Stimulated activated CD8-positive, alpha-beta memory T cell treated with anti-CD3 and anti-CD28 coated beads, Interleukin-7, amount 100 ng/mL, for 24 hours (primary cell): ENCODE measurements at places on chromosomes 6 and 20.

DNA sequence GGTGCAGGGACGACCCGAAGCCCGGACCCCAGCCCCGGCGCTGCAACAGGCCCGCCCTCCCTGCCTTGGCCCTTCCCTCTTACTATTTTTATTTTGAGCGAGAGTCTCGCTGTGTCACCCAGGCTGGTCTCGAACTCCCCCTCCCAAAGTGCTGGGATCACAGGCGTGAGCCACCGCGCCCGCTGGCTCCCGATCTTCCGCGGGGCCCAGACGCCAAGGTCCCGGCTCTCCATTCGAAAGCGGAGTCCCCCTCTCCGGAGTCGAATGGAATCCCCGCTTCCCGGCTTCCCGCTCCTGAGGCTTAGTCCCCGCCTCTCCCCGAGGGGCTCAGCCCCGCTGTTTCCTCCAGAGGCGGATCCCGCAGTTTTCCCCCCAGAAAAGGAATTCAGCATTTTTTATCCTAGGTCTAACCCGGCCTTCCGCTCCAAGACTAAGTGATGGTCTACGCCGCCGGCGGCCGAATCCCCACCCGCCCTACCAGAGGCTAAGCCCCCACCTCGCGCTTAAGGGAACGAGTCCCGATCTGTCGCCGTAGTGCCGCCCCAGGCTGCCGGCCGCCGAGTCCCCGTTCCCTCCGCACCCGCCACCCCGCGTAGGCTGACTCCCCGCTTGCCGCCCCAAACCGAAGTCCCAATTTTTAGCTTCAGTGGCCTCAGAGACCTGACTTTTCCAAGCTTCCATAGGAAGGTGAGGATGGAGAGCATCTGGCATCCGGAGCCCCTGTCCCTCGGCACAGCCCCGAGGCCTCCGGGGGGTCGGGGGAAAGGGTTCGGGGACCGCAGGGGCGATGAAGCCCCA, 11.5 kb upstream of the TMC2 start:
- DNase-seq: no peak

GRCh38 chr6:39914239-39914638, 20.0 kb downstream of the MOCS1 start:
- no peak for DNase-seq

DNA sequence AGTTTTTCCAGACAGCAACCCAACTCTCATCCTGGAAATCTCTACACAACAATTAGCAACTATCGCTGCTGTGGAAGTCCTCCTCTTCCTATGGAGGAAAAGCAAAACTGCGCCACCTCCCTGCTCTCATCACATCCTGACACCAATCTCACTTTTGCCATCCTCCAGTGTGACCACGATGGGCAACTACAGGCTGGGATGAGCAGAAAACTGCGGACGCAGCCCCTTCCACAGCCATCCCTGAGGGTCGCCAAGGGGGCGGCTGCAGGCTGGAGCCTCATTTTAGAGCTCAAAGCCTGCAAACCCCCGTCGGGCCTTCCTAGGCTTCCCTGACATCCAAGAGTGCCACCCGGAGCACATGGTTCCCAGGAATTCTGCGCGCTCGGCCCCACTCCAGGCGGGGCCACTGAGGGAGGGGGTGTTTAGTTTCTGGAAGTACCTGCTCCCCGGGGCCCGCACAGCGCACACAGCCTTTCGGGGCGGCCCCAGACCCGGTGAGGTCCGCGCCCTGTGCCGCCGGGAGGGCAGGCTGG, 1.2 kb downstream of the TCFL5 start:
- DNase-seq: no peak

- no peak for DNase-seq
These were observed 53.8 kb upstream of the PDE10A start for GRCh38 chr6:165716886-165717285.

DNA sequence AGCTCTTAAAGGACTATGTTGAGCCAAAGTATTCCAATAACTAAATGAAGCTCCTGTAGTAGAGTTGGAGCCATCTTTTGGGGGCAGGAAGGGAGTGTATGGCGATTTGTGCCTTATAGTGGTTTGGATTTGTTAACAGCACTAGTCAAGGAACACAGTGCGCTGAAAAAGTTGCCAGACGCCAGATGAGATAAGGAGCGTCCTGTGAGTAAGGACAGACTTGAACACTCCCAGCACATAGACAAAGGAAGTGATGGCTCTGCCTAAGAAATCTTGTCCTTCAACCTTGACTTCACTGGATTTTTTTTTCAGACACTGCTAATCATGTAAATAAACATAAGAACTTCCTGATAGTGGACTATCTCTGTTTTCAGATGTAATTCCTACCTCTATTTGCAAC, 136.9 kb downstream of the TRMT11 start:
- no peak for DNase-seq

- no peak for DNase-seq
These were observed 251.6 kb upstream of the TFAP2D start for GRCh38 chr6:50461696-50462095.

DNA sequence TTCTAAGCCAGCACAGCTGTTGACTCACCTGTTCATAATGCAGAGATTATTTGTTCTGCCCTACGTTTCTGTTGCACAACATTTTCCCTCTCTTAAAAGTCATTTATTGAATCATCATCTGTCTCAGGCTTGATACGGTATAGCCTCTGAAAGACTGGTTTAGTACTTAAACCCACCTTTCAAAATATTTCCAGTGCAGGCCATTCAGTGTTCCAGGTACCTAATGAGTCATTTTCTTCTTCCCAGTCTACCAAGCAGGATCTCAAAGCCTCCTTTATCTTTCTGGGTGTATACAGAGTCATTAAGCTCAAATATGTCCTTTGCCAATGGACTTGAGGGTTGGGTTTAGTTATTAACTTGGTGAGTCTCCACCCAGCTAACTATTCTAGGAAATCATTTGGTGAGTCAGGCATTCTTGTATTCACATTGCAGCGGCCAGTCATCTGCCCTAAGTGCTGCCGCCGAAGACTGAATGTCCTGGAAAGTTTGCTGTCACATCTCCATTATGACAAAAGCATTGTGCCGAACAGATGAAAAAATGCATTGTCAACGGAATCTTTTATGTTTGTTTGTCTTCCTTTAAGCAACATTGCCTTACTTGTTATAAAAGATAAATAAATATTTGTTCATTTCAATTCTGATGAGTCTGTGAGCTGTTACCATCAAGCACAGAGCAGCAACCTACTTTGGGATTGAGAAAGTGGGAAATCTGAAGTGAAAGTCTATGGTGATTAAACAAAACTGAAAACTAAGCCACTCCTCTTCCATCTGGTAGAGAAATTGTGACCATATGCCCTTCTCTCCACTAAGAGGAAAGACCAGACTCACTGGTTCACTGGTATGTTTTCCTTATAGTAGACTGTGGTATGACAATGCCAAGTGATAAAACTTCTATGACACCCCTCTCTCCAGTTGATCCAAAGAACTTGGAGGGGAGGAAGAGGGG, 14.3 kb upstream of the FAM135A start:
- no peak for DNase-seq

DNA sequence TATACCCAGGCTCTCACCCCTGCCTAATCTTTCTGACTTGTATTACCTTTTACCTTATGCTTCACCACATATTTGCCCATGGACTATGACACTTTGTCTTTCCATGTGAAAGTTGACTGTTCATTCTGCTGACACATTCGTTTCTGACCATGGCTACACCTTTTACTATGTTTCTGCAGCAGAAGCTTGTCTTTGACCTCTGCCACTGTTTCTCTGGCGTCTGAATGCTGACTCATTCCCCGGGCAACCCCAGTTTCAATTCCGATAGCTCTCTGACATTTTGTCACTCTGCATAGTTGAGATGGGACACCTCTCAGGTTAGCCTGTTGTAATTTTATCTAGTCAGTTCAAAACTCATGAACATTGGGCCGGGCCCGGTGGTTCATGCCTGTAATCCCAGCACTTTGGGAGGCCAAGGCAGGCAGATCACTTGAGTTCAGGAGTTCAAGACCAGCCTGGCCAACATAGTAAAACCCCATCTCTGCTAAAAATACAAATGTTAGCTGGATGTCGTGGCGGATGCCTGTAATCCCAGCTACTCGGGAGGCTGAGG, 50.7 kb downstream of the SLC26A8 start:
- no peak for DNase-seq

- no peak for DNase-seq
These were observed 11.7 kb downstream of the CTCFL start for GRCh38 chr20:57513199-57513598.

GRCh38 chr20:24361541-24361940, 107.9 kb upstream of the SYNDIG1 start:
- DNase-seq: no peak

DNA sequence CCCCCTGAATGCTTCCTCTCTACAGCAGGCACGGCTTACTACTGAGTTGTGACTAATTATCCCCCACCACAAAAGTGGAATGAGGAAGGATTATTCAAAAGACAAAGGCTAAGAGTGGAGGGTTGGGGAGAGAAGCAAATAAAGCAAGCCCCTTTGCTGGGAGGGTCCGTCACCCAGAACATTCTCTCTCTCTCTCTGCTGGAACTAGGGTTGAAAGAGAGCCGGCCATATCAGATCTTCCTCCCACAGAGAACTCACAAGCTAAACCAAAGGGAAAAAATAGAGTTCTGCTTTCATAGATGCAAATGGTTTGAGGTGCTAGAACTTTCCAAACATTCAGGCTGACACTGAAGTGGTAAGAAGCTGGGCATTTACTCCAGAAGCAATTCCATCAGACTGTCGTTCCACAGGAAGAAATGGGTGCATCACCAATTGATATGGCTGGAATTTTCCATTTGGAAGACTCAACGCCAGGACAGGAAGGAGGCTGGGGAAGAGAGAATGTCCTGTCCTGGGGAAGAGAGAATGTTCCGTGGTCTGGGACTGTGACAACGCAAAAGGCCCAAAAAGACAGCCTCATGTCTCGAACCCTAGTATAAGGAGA, 7.9 kb downstream of the ZMYND8 start:
- DNase-seq: no peak

- no peak for DNase-seq
These were observed 90.0 kb upstream of the SAMD5 start for GRCh38 chr6:147418523-147418922.

GRCh38 chr6:89948876-89949275, 54.6 kb downstream of the GJA10 start:
- no peak for DNase-seq

- DNase-seq: no peak
These were observed 94.5 kb downstream of the BFSP1 start for GRCh38 chr20:17436664-17437063.

- DNase-seq: no peak
These were observed 74.2 kb downstream of the EZR start for GRCh38 chr6:158744986-158745430.

DNA sequence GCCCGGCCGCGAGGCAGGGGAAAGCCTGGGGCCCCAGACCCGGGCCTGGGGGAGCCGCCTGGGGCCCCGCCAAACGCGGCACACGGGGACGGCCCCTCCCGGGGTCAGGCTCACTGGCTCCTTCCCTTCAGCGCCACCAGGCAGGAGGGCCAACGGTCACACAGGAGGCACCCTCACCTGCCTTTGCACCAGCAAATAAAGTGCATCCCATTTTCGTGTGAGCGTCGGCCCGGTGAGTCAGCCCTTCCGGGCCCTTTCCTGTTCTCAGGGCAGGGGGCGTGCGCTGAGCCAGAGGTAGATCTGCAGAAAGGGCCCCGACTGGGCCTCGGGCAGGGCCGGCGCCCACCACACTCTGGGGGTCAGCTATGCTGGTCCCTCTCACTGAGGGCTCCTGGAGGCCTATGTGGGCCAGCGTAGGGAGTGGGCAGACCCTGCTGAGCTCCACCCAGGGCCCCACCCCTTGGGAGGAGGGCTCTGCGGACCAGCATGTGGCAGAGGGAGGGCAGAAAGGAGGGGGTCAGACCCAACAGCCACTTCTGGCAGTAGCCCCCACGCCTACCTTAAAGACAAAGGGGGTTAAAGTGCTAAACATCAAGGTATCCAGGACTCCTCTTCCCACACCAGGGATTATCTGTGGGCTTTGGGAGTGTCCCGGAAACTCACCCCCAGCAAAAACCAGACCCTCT, 931 bp upstream of the UCKL1 start:
- no peak for DNase-seq

DNA sequence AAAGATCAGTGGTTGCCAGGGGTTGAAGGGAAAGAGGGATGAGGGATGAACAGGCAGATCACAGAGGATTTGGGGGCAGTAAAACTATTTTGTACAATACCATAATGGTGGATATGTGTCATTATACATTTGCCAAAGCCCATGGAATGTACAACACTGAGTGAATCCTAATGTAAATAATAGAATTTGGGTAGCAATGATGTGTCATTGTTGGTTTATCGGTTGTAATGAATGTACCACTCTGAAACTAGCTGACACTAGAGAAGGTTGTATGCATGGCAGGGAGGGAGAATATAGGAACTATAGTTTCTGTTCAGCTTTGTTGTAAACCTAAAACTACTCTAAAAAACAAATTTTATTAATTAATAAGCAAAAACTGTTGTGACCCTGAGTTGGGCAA, 17.8 kb upstream of the ASF1A start:
- no peak for DNase-seq

- no peak for DNase-seq
These were observed 114.5 kb downstream of the MAP3K5 start for GRCh38 chr6:136677822-136678221.

GRCh38 chr6:76818451-76818850, 644.8 kb downstream of the HTR1B start:
- DNase-seq: no peak

DNA sequence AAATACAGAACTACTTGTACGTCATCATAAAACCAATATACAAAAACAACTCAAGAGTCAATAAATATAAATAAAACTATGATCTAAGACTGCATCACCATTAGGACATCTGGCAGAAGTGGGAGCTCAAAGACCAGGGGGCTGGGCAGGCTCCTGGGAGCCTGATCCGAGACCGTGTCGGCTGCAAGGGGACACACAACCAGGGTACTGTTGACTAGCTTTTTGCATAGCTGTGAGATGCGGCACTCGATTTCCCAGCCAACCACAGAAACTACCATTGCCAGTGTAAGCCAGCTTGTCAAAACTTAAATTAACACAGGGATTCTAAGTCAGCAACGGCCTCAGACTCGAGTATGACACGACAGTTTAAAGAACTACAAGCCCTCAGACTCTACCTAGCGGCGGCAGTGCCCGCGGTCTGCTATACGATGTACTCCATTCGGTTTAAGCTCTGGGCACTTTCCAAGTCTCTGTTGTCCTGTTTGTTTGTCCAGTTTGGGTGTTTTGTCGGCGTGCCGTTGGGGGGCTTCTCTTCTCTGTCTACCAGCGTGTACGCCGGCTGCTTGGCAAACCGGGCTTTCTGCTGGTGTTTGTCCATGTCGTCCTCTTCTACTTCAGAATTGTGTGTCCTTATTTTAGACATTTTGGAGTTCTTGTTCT, 34.6 kb downstream of the JAG1 start:
- DNase-seq: no peak

GRCh38 chr6:106778943-106779342, 149.6 kb downstream of the QRSL1 start:
- DNase-seq: no peak

- DNase-seq: no peak
These were observed 1371.5 kb downstream of the EPHA7 start for GRCh38 chr6:92047860-92048259.

DNA sequence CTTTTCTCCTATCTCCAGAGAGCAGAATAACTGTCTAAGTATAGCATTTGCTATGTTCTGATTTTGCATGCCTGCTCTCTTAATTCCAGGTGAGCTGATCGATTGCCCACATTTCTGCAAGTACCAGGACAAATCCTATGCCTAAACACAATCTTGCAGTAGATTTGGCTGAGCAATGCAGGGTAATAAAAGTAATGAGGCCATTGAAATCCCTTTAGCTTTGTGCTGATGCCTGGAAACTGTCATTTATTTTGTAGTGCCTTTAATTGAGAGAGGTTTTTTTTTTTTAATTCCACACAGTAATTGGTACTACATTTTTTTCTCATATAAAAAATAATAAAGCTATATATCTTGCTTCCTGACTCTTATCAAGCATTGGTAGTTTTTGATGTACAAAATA, 252.3 kb downstream of the NKAIN2 start:
- no peak for DNase-seq

- no peak for DNase-seq
These were observed 6.1 kb upstream of the PM20D2 start for GRCh38 chr6:89139509-89140346.
